ENCODE measurements at places on chromosomes 16 and 17. TPM values are rescaled to one million over a fixed set of nuclear protein-coding genes. Genes with fewer than 3 reads are reported as not detected.

DNA sequence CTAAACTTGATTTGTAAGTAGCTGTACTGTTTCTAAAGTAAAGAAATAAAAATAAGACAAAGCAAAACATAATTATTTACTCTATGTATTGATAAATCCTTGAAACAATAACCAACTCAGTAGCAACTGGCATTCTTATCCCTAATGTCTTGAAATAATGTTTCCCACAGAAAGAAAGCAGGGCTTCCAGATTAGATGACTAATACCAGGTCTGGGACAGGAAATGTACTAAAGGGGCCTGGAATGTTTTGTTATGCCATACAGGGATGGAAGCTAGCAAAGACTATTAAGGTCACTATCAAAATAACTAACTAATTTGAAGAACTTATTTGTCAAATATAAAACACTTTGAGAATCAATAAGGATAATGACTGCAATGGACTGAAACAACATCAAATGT is 82.1 kb downstream of the CFDP1 start:
- peak; percentile 83 for DNase-seq

- no peak for DNase-seq
These were observed 18.4 kb downstream of the SDR42E1 start for GRCh38 chr16:81992859-81993258.

DNA sequence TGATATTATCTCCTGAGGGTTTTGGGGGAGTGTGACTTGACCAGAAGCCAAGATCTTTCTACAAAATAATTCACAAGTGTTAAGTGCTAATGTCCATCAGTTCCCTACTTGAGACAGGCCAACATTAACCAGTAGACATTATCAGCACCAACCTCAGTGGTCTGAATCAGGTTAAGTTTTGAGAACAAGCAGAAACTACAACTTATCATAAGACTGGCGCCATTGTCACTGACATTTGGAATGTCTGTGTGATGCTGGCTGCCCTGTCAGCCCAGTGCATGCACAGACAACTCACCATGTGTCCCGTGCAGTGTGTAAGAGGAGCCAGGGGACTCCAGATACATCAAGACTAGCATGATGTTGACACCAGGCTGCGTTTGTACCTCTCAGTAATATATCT is 76.8 kb downstream of the CCDC182 start:
- DNase-seq: no peak

DNA sequence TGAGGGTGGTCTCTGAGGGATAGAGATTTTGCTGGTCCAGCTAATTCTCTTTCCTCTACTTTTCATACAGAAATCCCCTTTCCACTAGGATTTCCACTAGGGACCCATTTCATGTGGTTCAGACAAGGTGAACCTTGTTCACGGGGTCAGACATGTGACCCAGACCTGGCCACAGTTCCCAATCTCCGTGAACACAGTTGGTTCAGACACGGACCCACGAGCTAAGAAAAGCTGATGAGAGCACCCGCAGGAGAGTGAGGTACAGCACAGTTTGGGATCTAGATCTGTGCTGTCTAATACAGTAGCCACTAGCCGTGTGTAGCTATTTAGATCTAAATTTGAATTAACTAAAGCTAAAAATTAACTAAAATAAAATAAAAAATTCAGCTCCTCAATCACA is 88.1 kb downstream of the AXIN2 start:
- DNase-seq: no peak

GRCh38 chr16:66293207-66293735 is 73.2 kb upstream of the CDH5 start:
- DNase-seq: no peak

DNA sequence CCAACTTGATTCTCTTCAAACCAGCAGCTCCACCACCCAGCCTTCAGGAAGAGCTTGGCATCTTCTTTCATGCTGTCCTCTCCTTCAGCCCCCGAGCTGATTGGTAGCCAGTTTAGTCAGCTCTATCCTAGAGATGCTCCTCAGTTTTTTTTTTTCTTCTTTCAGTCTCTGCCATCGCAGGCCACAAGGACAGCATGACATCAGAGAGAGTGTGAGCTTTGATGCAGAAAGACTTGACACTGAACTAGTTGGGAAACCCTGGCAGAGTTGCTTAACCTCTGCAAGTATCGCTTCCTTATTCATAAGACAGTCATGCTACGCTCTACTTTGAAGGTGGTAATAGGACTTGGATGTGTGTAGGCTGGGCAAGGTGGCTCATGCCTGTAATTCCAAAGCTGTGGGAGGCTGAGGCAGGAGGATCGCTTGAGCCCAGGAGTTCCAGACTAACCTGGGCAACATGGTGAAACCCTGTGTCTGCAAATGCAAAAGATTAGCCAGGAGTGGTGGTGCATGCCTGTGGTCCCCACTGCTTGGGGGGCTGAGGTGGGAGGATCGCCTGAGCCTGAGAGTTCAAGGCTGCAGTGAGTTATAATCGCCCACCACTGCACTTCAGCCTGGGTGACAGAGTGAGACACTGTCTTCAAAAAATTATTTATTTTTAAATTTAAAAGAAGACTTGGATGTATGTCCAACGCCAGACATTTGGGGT is 2.6 kb downstream of the CD300LB start:
- no peak for DNase-seq

DNA sequence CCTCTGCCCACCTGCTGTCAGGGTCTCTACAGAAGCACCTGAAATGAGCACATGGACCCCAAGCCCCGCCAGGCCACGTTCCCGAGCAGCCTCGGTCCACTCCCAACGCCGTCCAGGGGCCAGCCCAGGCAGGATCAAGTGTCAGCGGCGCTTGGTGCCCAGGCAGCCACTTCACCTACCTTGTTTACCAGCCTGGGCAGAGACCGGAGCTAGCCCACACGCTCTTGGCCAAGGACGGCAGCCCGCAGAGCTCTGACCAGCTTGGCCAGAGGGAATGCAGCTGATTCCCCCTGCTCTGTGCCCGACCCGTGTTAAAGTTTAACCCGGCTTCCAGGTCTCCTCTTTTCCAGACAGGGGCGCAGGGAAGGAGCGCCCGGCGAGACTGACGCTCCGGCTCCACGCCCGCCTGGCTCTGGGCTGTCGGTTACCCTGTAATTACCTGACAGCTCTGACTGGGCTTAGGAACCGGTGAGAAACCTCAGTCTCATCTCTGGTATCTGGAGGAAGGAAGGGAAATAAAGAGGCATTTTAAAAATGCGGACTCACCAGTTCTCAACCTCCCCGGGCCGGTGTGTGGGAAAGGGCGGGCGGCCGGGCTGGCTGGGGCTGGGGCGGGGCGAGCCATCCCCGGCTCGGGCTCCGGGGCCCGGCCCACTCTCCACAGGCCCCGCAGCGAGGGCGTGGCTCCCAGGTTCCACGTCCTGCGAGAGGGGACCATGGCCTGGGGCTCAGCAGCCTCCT is 4.6 kb downstream of the KIFC3 start:
- no peak for DNase-seq

DNA sequence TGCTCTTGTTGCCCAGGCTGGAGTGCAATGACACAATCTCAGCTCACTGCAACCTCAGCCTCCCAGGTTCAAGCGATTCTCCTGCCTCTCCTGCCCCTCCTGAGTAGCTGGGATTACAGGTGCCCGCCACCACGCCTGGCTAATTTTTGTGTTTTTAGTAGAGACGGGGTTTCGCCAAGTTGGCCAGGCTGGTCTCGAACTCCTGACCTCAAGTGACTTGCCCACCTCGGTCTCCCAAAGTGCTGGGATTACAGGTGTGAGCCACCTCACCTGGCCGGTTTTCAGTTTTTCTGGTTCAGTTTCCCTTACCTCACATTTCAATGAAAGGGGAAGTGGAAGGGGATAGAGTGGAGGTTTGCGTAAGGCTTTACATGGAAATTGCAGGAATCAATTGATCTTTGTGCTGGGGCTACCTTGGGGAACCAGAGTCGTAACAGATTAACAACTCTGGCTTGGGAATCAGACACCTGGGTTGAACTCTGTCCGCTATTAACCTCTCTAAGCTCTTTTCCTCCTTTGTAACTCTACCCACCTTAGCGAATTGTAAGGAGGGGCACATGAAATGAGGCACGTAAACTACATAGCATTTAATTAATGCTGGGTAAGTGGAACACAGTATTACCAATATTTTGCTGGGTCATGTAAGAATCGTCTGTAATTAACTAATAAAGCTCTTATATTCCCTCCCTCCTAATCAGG is 3.2 kb downstream of the MPV17L start:
- no peak for DNase-seq

GRCh38 chr17:45958994-45959665 is 39.9 kb upstream of the STH start:
- DNase-seq: no peak

GRCh38 chr16:660459-661183 is 7.3 kb upstream of the RHOT2 start:
- no peak for DNase-seq

DNA sequence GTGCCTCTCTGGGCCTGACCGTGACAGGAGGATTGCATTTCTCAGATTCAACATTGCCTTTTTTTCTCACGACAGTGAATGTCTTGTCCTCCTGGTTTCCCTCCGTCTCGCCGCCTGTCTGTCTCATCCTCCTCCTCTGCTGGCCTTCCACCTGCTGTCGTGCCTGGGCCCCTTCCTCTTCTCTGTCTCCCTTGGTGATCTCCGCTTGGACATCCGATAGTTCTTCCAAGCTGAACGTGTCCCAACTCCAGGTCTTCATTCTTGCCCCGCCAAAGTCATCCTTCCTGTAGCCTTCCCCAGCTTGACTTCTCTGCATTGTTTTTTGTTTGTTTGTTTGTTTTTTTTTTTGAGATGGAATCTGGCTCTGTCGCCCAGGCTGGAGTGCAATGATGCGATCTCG is 79.4 kb downstream of the RAP1GAP2 start:
- no peak for DNase-seq

DNA sequence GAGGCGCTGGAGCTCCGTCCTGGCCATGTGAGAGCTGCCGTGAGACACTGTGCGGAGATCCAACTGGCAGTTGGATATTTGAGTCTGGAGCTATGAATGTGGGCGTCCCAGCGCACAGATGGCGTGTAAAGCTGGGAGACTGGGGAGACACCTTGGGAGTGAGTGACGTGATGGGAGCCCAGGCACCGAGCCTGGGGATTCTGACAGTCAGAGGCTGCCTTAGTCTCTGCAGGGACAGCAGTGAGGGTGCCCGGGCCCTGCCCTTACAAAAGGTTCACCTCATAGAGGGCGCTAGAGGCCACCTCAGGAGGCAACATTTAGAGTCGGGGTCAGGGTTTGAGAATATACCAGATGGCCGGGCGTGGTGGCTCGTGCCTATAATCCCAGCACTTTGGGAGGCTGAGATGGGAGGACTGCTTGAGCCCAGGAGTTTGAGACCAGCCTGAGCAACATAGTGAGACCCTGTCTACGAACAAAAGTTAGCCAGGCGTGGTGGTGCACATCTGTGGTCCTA is 194.1 kb upstream of the GSE1 start:
- DNase-seq: no peak

The SPATA22 gene
- not detected for total RNA-seq

The HOXB2 gene
- 30.7 TPM for total RNA-seq

The NPIPB6 gene
- 0.42 TPM for total RNA-seq

The SLC13A2 gene
- not detected for total RNA-seq

The HOXB8 gene
- total RNA-seq: 5.5 TPM

The NSRP1 gene
- 8.7 TPM for total RNA-seq

The CACNG5 gene
- not detected for total RNA-seq

The GNAO1 gene
- 10.9 TPM for total RNA-seq
